Stimulated activated CD8-positive, alpha-beta memory T cell treated with anti-CD3 and anti-CD28 coated beads, Interleukin-2, amount 100 ng/mL, for 1 hour (primary cell): ENCODE measurements at places on chromosomes 7 and 10.

- no peak for DNase-seq
These were observed 86.3 kb downstream of the KAT6B start for GRCh38 chr10:74912682-74913081.

DNA sequence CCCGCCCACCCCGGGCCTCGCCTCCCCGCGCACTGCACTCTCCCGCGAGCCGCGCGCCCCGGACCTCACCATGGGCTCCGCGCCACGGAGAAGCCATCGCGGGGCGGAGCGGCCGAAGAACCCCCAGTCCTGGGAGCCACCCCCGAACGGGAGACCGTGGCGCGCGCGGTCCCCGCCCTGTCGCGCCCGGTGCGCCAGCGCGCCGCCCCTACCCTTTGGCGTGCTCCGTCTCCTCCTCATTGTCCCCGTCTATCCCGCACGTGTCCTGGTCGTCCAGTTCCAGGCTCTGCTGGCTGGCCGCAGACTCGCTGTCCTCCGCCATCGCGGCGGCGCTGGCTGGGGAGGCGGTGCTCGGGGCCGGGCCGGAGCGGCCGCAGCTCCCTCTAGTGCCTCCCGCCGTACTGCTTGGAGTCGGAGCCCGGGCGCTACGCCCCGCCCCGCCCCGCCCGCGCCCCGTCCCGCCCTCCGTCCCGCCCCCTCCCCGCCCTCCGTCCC is at the start of gene NMT2:
NMT2 (minus strand) TSS at position 403 of the 495 bp plus-strand sequence; CDS start at position 322, 81 bp downstream.
- no peak for DNase-seq

GRCh38 chr7:135661311-135662122 is 797 bp upstream of the STMP1 start:
- no peak for DNase-seq

DNA sequence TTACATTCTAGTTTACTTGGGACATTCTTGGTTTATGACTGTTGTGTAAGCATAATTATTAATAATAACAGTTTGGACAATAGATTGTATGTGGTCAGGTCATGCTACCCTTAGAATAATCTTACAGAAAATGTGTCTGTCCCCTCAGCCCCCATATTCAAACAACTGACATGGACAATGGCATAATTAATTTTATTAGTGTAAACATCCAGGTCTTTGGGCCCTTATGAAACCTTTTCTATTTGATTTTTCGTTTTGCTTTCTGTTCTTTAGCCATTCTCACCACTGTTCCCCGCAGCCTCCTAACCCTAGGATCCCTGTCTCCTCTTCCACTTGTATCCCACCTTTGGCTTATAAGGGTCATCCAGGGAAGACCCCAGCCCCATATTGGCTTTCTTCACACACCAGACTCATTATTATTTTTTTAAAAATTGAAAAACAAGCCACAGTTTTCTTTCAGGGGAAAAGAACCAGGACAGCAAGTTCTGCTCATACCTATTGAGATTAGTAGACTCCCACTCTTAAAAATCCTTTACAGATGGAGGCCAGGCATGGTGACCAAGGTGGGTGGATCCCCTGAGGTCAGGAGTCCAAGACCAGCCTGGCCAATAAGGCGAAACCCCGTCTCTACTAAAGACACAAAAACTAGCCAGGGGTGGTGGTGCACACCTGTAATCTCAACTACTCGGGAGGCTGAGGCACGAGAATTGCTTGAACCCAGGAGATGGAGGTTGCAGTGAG is 11.5 kb downstream of the VIM start:
- DNase-seq, result no peak

- no peak for DNase-seq
These were observed 277.6 kb upstream of the NRP1 start for GRCh38 chr10:33612116-33612515.

GRCh38 chr7:159167139-159167538 is 22.5 kb upstream of the VIPR2 start:
- no peak for DNase-seq

DNA sequence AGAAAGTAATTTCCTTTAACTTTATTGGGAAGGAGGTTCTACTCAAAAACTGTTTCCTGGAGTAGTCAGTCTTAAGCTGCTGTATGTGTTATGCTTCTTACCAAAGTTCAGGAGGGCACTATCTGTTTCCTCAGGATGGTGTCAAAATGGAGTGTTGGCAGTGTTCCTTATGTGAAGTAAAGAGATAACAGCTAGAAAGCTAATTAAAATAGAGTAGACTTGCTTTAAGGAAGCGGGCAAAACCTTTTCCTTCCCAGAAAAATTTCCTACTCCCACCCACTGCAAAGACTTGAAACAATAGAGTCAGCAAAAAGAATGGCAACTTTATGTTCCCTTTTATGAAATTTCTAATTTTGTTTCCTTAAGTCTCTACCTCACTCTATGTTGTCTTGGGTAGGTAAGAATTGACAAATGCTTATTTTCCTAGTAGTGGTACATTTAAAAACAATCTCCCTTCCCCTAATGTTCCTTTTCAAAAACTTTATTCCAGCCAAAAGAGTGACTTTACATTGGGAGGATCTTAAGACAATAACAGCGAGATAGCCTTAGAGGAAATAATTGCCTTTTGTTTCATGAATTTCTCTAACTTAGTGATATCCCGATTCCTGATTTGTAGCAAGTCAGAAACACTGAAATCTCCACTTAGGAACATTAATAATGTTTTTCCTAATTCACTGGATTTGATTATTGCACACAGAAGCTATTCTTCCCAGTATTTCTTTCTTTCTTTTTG is 26.5 kb upstream of the ENTPD1 start:
- DNase-seq, result no peak

- DNase-seq, result no peak
These were observed 32.7 kb downstream of the SLC29A3 start for GRCh38 chr10:71351628-71352319.

DNA sequence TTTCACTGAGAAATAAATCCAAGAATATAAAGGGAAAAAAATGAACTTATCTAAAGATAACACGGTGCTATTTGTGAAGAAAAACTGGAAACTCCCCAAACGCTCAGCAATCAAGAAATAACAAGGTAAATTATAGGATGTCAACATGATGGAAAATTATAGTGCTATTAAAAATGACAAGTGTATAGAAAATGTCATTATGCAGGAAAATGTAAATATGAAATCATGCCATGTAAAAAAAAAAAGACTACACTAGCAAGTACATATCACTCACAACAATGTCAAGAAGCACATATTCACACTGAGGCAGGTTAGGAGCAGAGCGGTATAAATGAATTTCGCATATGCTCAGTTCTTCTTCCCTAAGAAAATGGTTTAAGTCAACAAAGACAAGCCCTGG is 27.7 kb downstream of the KLRG2 start:
- DNase-seq, result no peak

GRCh38 chr7:113812591-113813255 is 106.1 kb downstream of the PPP1R3A start:
- no peak for DNase-seq

DNA sequence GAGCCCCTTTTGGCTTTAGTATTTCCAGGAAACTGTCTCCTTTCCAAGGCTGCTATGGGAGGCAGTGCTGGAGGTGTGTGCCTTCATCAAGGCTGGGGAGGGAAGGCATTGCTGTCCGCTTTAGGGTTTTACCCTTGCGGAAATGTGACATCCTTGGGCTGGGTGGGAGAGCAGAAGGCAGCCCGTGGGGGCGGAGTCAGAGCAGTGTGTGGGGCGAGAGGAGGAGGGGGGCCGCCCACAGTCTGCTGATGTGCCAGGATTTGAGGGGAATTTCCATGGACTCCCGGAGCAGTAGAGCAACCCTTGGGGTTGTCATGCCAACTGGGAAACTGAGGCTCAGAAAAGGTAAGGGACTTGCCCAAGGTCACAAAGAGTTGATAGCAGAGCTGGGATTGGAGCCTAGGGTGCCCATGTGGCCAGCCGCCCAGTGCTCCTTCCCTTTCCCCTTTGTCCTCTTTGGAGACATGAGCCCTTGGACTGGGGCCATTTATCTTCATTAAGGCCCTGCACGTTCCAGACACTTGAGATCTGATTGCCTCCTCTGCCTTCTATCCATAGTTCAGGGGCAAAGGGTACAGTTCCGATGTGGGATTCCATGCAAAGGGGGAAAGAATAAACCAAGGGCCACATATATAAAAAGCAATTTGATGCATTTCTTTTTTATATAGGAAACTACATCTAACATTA is 22.2 kb downstream of the TSPAN15 start:
- no peak for DNase-seq

DNA sequence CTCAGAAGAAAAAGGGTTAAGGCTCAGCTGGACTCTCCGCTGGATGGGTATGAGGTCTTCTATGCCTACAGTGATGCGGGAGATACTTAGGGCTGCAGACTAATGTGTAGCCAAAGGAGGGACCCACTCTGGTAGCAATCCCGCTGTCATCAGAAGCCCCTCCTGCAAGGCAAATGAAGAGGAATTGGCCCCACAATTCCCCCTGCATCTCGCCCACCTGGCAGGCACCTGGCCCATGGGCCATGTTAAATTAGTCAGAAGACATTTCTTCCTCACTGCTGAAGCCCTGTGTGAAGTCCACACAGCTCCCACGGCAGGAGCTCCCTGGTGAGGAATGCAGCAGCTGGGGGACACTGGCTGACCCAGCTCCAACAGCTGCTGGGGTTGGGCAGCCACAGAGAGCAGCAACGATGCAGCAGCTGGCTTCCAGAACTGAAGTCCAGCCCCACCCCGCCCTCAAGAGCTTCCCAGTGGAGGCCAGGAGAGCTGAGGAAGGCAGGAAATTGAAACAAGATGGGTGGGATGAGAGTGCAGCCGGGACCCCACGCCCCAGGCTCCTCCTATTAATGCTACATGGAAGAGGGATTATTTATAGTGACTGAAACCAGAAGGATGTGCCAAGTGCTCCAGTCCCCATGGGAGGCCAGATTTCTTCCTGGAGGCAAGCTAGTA is 5.5 kb downstream of the VSTM4 start:
- no peak for DNase-seq

DNA sequence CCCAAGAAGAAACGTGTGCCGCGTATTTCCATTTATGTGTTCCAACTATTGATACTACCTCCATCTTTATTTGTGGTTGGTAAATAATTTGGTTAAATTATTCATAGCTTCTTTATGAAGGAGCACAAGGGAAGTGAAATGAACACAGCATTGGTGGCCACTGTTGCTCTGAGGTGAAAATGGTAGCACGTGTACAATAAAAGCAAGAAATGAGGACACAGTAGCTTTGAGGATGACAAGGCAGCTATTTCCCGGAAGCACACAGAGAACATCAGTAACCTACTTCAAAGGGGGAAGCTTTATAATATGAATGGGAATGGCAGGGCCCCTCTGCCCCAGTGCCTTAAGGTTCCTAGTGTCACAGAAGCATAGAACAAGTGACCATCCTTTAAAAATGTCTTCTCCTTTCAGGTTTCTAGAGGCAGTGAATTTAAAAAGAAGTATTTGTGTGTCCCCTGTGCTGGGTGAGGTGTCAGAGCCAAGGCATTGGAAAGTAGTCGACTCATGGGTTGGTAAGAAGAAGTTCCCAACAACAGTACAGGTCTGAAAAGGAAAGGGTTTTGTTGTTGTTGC is 78.8 kb downstream of the SGMS1 start:
- no peak for DNase-seq

GRCh38 chr7:33061282-33061937 is 1.2 kb downstream of the NT5C3A start:
- DNase-seq, result no peak

DNA sequence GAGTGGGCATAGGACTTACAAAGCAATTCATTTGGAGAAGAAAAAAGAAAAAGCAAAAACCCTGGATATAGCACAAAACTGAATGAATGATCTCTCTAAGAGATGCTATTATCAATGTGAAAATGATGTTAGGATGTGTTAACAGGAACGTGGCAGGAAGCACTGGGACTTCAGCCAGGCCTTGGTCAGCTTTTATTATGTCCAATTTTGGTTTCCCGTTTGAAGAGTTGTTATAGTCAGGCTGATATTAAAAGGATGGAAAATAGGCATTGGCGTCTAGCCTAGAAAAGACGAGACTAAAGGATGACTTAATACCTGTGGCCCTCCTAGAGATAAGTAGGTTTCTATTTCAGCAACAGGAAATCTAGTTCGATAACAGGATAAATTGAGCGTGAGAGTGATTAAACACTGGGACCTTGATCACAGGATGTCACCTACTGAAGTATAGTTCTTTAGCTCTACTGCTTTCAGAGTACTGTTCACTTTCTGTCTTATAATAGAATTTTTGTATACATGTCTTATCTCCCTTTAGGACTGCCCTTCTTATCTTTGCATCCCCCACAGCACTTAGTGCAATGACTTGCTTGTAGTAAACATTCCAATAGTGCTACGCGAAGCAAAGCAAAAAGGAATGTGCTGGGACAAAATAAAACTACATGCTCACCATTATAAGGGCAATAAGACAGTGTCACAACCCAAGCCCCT is 99.8 kb upstream of the AGBL3 start:
- DNase-seq, result no peak

DNA sequence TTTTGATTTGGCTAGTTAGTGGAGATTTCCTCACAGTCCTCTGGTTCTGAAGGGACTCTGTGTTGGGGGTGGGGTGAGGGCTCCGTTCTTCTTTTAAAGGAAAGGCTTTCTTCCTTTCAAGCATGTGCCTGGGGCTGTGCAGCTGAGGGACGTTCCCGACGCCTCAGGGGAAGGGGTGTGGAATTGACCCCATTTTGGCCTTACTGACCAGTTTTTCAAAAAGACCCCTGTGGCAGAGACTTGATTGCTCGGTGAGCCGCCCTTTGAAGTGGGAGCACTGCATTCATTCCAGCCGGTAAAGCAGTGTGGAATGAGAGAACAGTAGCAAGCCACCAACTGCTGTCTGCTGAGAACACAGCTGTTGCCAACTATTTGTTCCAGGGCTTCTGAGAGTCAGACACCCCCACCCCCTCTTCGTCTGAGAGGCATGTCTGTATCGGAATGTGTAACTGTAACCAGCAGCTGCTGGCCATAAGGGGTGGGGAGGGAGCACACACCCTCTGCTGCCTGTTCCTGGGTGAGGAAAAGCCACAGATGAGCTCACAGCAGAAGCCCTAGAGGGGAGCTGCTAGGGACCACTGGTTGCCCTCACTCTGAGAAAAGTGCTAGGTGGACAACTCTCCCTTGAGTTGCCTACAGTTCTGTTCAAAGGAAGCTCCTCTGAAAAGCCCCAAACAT is 33.2 kb downstream of the WBP1L start:
- no peak for DNase-seq

- no peak for DNase-seq
These were observed 174.2 kb upstream of the ZNF32 start for GRCh38 chr10:43822631-43823580.

DNA sequence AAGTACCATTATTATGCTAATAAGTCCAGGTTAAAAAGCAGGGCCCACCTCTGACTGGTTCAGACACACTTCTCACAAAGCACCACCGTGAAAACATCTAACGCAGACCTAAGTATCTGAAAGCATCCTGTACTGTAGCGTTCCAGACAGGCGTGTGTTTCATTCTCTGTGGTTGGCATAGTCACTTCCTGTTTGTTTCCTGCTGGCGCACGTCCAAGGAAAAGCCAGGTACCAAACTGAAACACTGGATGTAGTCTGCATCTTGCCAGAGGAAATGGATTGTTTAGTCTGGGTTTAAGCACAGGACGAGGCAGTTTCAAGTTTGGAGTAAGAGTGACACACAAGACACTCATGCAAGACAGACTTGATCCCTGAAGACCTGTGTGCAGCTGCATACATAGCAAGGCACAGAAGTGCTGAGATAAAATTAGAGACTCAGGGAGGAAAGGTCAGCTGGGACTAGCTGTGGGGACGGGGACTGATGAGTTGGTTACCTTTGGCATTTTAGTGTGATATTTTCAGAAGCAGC is 23.3 kb downstream of the BPGM start:
- DNase-seq, result peak; percentile 53
